Naive B cell (primary cell): ENCODE measurements at places on chromosomes 16 and 17. TPM values are rescaled to one million over a fixed set of nuclear protein-coding genes. Genes with fewer than 3 reads are reported as not detected.

SULT1A1 gene
- polyA plus RNA-seq: not detected

TMC6 gene
- 155 TPM for polyA plus RNA-seq

DNA sequence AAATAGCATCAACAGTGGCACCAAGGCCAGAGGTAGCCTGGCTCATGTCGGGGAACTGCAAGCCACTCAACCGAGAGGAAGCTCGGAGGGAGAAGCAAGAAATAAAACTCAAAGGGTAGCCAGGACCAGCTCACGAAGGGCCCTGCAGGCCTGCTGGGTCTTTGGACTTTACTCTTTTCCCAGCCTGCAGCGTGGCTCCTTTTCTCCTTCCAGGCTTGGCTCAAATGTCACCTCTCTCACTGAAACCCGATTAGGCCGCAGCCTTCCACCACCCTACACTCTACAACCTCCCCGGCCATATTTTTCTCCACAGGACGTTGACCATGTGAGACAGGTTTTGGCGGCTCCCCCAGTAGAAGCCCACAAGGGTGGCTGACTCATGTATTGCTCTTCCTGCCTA lies 38.1 kb downstream of the CALB2 start:
- no peak for DNase-seq

GRCh38 chr16:6576606-6577005 lies 756.0 kb upstream of the RBFOX1 start:
- DNase-seq: no peak

DNA sequence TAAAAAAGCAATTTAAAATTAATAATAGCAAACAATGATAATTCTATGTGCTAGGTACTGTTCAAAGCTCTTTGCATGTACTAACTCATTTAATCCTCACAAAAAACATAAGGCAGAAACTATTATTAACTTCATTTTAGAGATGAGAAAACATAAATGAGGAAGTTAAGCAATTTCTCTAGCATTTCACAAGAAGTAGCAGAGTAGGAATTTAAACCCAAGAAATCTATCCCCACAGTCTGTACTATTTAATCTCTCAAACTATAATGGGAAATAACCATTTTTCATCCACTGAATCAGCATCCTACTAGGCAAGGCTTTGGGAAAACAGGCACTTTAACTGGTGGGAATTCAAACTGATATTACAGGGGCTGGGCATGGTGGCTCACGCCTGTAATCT lies 42.2 kb upstream of the INTS2 start:
- no peak for DNase-seq

DNA sequence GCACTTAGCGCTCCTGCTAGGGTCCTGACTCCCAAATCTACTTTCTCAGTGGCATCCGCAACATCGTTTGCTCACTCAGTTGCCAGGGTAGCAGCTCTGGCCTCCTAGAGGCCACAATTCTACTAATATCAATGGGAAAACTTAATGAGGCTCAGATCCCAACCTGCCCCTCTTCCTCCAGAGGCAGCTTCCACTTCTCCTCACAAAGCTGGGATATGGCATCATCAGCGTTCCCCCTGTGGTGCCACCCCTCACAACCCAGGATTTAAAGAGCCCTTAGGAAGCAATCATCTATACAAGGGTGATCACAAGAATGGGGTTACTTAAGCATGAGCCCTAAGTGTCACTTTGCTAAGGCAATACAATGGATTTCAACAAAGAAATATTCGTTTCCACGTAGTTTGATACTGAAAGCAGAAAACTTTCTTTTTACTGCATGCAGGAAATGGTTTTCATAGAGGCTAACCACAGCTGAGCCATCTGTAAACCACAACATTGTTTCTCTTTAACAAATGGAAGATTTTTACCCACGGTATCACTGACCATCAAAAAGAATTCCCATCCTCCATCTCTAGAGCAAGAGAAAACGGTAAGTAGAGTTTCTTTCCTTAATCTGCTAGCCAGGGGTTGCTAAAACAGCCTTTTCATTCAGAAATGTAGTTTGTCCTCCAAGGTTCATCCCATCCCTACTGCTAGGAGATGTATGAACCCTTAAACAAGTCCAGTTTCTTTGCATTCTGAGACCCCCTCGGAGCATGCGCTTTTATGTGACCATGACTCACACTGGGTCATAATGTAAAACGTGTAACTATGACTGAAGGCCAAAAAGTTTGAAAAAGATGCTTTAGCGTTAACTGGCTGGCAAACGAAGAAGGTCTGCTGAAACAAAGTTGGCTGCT lies 68.3 kb upstream of the BCAR1 start:
- peak; percentile 9 for DNase-seq
